ENCODE measurements at places on chromosomes 16 and 17.
A peak's percentile ranks its signal among the peaks of the same experiment; 100 is the strongest.

DNA sequence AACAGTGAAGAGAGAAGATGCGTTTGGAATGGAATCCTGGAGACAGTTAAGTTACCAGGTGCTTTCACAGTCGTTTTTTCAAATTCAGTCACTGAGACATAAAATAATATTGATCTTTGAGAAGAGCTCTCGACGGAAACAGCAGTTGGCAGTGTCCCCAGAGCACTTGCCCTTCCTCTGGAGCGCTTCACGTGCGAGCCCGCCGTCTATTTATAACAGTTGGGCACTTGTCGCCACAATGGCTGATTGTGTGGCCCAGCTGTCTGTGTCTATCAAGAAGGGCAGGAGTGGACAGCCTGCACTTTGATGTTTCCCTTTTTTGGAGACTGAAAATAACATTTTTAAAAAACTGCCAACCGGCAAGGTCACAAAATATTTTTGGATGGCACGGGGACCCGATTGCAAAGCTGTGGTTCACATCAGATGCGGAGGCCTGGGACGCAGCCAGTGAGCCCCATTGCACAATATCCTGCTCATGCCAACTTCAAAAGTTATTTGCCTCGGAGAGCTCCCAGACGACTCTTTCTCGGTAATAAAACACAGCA, 62.9 kb downstream of the ADCY9 start:
- no peaks in the 10 kb centered on the region for H3K27me3 ChIP-seq
- peaks cover 33% of the 10 kb centered on the region for H3K4me1 ChIP-seq
- peak overlapping the region; percentile 34 for H3K4me3 ChIP-seq
- H3K27ac ChIP-seq = peak overlapping the region; percentile 80

DNA sequence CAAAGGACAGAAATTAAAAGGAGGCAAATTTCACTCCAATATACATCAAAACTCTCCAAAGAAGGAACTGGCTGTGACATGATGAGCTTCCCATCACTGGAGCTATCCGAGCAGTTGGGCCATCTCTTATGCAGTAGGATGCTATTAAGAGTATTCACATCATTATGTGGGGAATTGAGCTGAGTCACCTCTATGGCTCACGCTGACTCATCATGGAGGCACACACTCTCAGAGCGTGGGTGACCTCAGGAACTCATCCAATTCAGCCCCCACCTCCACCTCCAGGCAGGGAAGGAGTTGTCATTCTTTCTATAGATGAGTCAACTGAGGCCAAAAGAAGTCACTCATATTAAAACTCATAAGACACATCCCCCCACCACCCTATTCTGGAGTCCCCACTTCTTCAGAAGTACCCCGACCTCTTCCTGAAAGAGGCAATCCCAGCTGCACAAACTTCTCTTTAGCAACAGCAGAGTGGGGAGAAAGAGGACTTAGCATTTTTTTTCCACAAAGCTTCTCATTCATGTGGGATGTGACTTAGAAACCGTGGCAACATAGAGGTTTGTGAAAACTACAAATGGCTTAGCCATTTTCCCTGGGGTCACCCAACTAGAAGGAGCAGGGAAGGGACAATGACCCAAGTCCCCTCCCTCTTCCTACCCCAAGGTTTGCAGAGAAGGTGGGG, 32.5 kb downstream of the ABCC12 start:
- no peak overlapping the region for H3K4me3 ChIP-seq
- H3K27me3 ChIP-seq = no peaks in the 10 kb centered on the region
- peaks cover 23% of the 10 kb centered on the region for H3K4me1 ChIP-seq

- H3K4me1 ChIP-seq = no peaks in the 10 kb centered on the region
- H3K27ac ChIP-seq = no peak overlapping the region
- no peak overlapping the region for H3K4me3 ChIP-seq
- no peaks in the 10 kb centered on the region for H3K36me3 ChIP-seq
These were observed 3.0 kb upstream of the NRN1L start for GRCh38 chr16:67881621-67882161.

DNA sequence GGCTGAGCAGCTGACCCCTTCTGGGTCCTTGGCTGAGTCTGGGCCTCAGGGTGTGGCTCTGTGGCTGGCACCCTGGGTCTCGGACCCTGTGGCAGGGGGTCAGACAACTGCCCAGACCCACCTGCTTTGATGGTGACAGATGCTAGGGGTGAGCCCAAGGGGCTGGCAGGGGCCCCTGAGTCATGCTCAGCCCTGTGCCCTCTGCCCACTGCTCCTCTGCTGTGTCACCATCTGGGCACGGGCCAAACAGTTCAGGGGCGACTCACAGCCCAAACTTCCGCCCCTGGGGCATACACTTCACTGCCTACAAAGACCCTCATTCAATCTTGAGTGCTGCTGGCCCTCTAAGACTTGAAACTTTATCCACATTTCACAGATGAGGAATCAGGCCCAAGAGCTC, 5.7 kb downstream of the ADGRG1 start:
- H3K36me3 ChIP-seq = no peaks in the 10 kb centered on the region
- H3K27ac ChIP-seq = no peak overlapping the region
- no peak overlapping the region for H3K4me3 ChIP-seq
- DNase-seq = no peak
- H3K4me1 ChIP-seq = peaks cover 27% of the 10 kb centered on the region

- H3K4me1 ChIP-seq = peaks cover 51% of the 10 kb centered on the region
- H3K27ac ChIP-seq = peak overlapping the region; percentile 46
- no peaks in the 10 kb centered on the region for H3K36me3 ChIP-seq
These were observed 6.4 kb downstream of the CYB561 start for GRCh38 chr17:63439687-63440086.

- no peak for DNase-seq
- H3K4me3 ChIP-seq = no peak overlapping the region
- no peak overlapping the region for H3K27ac ChIP-seq
- no peaks in the 10 kb centered on the region for H3K4me1 ChIP-seq
These were observed 17.3 kb upstream of the XYLT2 start for GRCh38 chr17:50328363-50329325.

GRCh38 chr17:72321896-72322295, 201.1 kb downstream of the SOX9 start:
- no peak overlapping the region for H3K4me3 ChIP-seq
- no peaks in the 10 kb centered on the region for H3K36me3 ChIP-seq
- H3K4me1 ChIP-seq = no peaks in the 10 kb centered on the region
- no peaks in the 10 kb centered on the region for H3K27me3 ChIP-seq
- H3K27ac ChIP-seq = no peak overlapping the region

DNA sequence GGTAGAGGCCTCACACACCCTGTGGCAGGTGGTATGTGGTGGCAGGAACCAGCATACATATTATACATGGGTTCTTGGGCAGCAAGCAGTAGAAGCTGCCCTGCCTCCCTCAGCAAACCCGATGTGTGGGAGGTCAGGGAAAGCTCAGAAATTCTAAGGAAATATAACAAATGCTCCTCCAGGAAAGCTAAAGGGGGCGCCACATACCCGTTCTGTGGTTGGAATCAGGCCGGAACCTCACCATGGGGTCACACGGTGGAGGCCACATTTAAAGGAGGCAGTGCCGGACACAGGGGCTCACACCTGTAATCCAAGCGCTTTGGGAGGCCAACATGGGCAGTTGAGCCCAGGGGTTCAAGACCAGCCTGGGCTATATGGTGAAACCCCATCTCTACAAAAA, 12.4 kb upstream of the KATNB1 start:
- H3K27me3 ChIP-seq = no peaks in the 10 kb centered on the region
- no peaks in the 10 kb centered on the region for H3K4me1 ChIP-seq
- H3K36me3 ChIP-seq = no peaks in the 10 kb centered on the region
- DNase-seq = no peak

DNA sequence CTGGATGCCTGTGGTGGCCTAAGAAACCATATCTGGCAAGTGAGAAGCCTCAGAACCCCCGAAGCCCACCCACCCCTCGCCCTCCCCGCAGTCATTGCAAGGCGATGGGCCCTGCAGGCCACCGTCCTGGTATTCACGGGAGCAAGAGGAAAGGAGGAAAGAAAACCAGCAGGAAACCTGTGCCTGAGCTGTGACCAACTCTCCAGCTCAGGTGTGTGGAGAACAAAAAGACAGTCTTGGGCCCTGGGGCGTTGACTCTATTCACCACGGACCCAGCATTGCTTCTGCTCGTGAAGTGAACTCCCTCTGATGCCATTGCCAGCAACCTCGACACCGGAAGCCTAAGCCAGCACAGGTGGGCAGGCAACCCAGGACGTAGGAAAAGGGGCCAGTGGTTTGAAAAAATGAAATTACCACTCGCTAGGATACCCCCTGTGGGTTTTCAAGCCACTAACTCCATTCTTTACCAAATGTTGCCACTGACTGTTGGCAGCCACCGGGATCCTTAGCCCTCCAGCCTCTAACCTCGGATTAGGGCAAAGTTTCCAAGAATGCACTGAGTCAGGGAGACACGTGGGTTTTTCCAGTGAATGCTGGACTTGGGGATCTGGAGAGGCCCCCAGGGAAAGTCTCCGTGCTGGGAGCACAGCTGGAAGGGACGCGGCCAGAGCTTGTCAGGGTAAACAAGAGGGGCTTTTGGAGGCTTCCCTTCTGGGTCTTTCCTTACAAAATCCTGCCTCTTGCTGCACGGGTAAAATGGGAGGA, 25.1 kb downstream of the FA2H start:
- no peak for DNase-seq
- H3K27ac ChIP-seq = no peak overlapping the region
- H3K4me1 ChIP-seq = no peaks in the 10 kb centered on the region
- H3K27me3 ChIP-seq = no peaks in the 10 kb centered on the region

GRCh38 chr16:67386861-67387455, 6.3 kb downstream of the TPPP3 start:
- H3K27me3 ChIP-seq = no peaks in the 10 kb centered on the region
- DNase-seq = no peak
- no peak overlapping the region for H3K4me3 ChIP-seq
- H3K27ac ChIP-seq = no peak overlapping the region
- H3K4me1 ChIP-seq = no peaks in the 10 kb centered on the region

Data from Panc1 (cell line).